Stimulated activated naive CD4-positive, alpha-beta T cell treated with Interleukin-2 at 50 U/mL for 16 hours (primary cell): ENCODE measurements at places on chromosomes 11 and 22.
A peak's percentile ranks its signal among the peaks of the same experiment; 100 is the strongest.

GRCh38 chr22:19060356-19061009 is 61.7 kb downstream of the DGCR2 start:
- DNase-seq = no peak

GRCh38 chr11:58776891-58777710 is 45.4 kb upstream of the GLYAT start:
- DNase-seq = no peak

DNA sequence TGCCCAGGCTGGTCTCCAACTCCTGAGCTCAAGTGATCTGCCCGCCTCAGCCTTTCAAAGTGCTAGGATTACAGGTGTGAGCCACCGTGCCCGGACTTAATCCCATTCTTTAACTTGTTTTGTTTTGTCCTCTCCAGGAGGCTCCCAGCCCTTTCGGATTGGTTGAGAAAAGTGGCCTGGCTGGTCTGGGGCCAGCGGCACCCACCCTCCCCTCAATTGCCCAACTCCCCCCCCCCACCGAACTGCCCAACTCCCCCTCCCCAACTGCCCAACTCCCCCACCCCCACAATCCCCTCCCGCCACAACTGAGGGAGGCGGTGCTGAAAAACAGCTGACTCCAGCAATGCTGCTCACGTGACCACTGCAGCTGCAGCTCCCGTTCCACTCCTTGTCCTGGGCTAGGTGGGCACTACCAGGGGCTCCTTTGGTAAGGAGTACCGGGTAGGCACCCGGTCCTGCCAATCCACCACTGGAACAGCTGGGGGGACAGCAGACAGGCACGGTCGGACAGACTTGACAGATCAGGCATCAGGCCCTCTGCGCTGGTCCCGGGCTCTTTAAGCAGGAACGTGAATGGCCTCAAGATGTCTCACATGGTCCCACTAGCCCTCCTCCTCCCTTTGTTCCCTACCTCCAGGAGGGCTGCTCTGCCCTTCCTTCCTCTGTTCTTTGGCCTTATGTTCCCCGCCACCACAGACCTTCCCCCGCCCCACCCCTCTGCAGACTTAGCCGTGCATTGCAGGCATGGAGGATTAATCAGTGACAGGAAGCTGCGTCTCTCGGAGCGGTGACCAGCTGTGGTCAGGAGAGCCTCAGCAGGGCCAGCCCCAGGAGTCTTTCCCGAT is at the start of gene TCN2:
TCN2 (plus strand) TSS at position 720 of the 845 bp plus-strand sequence. CDS start 158 bp downstream, outside the sequence.
- peak; percentile 24 for DNase-seq

DNA sequence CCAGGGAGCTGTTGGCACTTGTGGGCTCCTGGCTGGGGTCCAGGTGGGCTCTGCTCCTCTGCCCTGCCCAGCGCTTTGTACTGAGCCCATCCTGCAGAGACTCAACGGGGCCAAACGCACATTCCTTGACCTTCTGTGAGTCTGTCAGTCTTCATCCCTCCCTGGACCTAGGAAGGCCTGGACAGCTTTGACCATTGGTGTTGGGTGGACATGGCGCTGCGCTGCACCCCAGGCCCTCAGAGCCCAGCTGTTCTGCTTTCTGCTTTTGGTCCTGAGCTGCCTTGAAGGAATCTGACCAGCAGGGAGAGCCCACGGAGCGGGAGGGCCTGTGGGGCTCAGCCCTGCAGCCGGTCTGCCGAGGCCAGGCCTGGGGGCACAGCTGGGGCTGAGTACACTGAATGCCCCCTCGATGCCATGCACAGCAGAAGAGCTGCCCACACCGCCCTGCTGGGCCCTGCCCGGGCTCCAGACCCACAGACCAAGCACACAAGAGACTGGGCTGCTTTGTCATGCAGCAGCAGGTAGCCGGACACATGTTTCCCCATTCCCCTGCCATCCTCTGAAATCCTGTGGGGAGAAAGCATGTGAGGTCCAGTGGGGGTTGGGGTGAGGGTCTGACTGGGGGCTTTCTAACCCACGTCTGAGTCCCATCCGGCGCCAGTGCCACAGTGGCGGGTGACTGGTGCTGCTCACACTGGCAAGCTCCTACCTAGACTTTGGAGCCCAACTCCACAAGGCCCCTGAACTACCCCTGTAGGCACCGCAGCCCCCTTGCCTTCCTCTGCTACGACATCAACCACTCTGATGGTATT is 24.1 kb upstream of the CCDC188 start:
- DNase-seq = no peak

GRCh38 chr11:67671211-67671520 is 3.3 kb downstream of the ALDH3B2 start:
- DNase-seq = no peak

- DNase-seq = no peak
Observed at GRCh38 chr22:17695986-17696385, 57.4 kb downstream of the BCL2L13 start.

DNA sequence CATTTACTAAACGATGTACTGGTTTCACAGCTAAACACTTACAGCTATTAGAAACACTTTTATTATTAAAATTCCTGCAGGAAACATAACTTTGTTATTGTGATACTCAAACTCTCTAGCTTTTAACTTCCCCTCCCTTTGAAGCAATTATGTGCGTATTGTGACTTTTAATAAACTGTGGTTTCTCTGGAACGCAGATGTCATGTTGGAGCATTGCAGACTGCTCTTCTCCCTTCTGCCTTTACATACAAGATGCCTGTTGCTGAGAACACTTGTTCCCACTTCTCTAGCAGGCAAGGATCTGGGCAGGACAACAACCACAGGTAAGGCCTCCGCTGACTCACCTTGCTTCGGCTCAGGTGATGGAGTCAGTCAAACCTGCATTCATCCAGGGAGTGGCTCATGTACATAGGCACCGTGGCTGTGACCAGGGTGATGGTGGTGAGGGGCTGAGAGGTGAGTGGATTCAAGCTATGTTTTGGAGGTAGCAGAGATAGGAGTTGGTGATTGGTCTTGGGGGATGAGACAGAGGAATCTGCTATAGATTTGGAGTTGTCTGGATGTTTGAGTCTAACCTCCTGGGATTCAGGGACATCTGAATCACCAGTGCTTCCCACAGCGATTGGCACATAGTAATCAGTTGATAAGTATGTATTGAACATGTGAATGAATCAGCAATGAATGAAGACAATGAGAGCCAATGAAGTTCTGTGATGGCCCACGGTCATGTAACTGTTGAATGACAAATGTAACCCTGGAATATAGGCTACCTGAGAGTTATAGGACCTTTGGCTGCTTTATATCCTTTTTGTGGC is 106.0 kb downstream of the ADAMTS15 start:
- DNase-seq = no peak

GRCh38 chr11:19460718-19461405 is 220.1 kb upstream of the E2F8 start:
- DNase-seq = no peak

GRCh38 chr11:112173152-112173551 is 2.2 kb upstream of the BCO2 start:
- DNase-seq = no peak

DNA sequence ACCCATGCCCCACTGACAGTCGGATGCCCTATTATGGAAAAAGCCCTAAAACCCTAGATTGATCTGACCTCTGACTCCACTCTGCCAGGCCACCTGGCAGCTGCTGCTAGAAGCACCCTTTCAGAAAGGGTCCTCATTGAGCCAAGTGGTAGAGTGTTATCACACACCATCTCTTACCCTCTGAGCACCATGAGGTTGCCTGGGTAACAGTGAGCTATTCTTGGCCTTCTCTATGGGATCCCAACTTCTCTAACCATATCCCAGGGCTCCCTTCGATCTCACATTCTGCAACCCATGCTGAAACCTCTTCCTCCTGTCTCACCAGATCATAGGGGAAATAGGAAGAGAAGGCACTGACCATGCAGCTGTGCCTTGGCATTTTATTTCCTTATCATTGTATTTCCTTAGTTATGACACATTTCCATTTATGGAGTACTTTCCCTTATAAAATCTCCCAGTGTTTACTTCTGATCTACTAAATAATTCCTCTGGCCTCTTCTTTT is 52.7 kb downstream of the MPPED2 start:
- no peak for DNase-seq

DNA sequence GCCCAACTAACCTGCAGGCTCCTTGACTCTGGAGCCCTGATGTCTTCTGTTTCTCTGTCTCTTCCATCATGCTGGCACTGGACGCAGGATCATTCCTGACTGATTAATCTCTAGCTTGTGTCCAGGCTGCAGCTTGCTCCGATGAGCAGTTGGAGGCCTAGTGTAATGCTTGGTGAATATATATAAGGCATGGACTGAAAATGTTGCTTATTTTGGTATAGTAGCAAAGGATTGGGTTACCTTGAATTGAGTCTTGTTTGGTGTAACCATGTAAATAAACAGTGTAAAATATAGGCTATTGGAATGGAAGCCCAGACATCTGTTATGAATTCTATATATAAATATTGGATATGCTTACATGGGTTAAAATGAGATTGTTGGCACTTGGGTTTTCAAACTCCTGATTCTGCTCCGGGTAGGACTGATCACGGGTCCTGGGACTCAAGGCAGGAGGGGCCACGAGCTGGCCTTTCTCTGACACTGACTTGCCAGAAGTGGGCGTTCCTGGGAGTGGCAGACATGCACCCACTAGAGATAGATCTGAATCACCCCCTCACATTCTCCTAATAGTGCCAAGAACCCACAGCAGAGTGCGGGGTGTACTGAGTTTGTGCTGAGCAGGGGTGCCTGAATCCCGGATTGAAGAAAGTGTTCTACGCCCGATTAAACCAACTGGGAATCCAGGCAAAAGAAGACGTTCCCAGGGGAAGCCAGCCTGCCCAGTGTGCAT is 25.8 kb downstream of the LRP5 start:
- DNase-seq = no peak

- no peak for DNase-seq
Observed at GRCh38 chr11:10375280-10375971, 70.6 kb downstream of the ADM start.

DNA sequence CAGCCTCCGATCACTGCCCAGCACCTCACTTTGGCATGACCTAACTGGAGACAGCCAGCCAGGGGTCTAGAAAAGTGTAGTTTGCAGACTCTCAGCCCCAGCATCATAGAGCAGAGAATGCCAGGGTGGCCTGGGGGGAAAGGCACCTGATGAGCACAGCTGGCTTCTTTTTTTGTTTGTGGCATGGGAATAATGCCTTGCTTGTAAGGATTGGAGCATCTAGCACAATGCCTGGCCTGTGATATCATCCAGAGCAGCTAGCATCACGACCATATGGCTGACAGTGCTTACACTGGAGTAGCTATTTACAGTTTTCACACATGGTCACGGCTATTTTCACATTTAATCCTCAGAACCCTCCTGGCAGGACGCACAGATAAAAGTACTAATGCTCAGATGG is 594.8 kb upstream of the B3GAT1 start:
- no peak for DNase-seq

DNA sequence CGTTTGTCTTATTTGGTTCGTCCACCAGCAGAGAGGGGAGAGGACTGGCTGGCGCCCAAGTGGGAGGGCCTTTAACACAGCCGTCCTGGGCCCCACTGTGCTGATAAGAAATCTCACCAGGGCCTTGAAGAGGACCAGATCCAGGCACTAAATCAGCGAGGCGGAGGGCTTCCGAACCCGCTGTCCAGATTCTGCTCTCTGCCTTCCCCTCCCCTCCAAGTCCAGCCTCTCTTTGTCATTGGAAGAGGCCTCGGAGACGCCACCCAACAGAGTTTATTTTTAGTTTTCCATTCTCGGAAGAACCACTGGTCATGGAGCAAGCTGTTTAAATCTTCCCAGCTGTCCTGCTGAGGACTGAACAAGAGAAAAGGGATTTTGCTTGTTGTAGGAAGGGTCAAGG is 9.3 kb upstream of the FXYD6 start:
- no peak for DNase-seq

GRCh38 chr11:12139144-12139881 is 28.9 kb downstream of the MICAL2 start:
- DNase-seq = no peak

DNA sequence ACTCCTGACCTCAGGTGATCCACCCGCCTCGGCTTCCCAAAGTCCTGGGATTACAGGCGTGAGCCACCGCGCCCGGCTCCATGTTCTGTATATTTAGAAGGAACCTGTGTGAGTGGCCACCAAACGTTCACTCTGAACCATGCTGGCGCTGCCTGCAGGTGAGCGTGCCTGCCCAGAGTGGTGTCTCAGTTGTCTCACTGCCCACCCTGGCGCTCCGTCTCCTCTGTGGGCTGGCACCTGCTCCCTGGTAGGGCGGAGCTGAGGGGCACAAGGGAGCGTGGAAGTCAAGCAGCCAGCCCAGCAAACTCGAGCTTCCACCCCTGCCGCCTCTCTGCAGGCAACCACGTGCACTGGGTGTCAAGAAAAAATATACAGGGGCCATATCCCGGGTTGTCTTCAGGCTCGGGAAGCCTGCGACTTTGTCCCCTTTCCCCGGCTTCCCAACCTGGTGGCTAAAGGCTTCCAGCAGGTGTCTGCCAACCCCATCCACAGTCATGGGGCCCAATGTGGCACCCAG is 16.7 kb downstream of the TXN2 start:
- DNase-seq = no peak

GRCh38 chr11:33027846-33028536 is 11.4 kb upstream of the TCP11L1 start:
- DNase-seq = no peak
